ENCODE measurements at places on chromosomes 13 and 19.

DNA sequence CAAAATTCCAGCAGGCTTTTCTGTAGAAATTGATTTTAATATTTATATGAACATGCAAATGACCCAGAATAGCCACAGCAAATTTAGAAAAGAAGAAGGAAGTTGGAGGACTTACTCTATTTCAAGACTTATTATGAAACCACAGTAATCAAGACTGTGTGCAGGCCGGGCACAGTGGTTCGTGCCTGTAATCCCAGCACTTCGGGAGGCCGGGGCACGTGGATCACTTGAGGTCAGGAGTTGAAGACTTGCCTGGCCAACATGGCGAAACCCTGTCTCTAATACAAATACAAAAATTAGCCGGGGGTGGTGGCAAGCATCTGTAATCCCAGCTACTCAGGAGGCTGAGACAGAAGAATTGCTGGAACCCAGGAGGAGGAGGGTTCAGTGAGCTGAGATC is 6.0 kb upstream of the FFAR2 start:
- DNase-seq = no peak

DNA sequence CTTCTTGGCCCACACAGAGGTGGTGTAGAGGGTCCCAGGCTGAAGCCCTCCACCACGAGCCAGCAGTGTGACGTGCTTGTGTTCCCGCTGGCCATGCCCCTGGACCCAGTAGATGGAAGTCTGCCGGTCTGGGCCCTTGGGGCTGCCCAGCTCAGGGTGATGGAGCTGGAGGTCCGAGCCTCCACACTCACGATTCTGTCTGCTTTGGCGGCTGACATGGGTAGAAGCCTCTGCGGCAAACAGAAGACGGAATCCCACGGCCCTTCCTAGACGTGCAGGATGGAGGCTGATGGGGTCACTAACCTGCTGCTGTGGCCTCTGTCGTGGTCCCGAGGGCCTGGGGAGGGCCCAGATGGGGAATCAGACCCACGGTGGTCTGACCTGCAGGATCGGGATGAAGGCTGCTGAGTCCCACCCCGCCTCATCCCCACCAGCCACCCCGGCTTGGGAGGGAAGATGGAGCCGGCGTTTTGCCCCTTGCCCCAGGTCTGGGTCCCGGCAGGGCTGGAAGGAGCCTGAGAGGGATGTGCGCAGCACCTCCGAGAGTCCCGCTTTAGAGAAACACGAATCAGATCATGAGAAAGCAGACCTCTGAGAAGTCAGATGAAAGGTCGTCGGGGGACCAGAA is 4.4 kb downstream of the TMEM86B start:
- DNase-seq = no peak

GRCh38 chr13:20796791-20797508 is 23.2 kb upstream of the EEF1AKMT1 start:
- no peak for DNase-seq

DNA sequence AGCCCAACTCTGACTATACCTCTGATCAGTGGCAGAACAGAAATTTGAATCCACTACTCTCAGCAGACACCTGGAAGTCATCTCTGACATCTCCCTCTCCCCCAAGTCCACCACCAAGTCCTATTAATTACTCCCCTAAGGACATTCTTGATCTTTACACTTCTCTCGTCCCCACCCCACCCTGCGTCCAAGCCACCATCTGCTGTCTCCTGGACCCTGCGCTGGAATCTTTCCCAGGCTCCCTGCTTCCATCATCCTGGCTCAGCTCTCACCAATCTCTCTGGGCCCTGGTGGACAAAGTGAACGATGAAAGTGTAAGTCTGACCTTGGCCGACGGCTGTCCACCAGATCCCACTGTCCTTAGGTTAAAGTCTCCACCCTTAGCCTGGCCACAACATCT is 145.6 kb upstream of the GJB6 start:
- no peak for DNase-seq

DNA sequence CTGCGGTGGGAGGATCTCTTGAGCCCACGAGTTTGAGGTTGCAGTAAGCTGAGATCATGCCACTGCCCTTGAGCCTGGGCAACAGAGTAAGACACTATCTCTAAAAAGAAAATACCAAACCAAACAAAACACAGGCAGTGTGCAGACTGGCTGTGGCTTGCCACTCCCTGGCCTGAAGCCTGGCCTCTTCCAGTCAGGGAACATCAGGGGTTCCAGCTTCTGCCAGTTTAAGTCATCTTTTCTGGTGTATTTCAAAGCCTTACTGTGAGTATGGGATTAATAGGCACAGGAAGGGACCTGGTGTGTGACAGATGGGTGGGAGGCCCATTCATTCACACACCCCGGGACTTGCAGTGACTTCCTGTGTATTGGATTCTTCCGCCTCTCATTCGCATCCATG is 27.0 kb upstream of the F2RL3 start:
- DNase-seq = no peak
